ENCODE measurements at places on chromosomes 4 and X.

- no peak for DNase-seq
Observed at GRCh38 chrX:28058901-28059300, 77.7 kb upstream of the DCAF8L1 start.

- no peak for DNase-seq
Observed at GRCh38 chr4:188976644-188977115, 837.4 kb downstream of the TRIML1 start.

GRCh38 chrX:108186811-108187210 is 95.2 kb downstream of the ATG4A start:
- no peak for DNase-seq

GRCh38 chrX:43677993-43678392 is 21.9 kb downstream of the MAOA start:
- no peak for DNase-seq

DNA sequence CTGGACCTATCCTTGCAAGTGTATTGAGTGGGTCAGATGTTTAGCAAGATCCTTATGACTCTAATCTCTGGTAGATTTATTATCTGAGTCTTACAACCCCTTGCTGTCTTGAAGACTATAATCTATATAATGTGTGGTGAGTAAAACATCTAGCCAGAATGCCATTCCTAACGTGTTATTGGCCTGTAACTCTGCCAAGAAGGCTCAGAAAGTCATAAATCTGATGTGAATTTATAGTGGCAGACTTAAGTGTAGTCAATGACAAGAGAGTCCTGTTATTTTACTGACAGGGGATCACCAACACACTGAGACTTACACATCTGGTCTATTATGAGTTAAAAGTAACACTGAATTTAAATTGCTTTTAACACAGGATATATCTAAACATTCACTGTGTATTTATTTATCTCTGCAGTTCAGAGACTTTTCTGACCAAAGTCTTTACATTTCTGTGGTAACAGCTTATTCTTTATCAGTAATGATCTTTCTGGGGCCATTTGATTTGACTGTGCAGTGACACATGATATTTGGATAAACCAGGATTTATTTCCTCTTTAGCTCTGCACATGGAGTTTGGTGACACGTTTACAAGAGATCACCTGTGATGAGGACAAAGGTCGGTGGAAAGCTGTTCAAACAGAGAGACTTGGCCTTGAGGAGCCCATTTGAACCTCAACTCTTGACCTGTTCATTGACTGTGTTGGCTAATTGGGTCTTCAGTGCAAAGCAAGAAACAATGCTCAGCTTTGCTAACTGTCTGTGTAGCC is 415.8 kb downstream of the STIM2 start:
- no peak for DNase-seq

DNA sequence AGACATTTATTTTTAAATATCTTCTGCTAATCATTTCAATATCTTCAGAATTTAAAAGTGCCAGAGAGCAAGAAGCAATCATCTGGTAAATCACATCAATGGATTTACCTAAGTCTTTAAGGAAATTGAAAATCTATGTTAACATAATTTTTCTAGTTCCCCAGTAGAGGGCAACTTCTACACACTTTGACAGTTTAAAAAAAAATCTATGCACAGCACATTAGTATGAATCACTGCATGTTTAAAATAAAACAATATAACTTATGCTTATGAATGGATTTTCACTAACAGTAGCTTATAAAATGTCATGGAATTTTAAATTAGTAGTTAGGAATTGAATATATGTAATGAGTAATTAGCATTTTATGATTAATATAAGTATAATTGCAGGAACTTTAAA is 126.5 kb downstream of the REELD1 start:
- no peak for DNase-seq

GRCh38 chr4:77959566-77960338 is 97.1 kb downstream of the MRPL1 start:
- DNase-seq = no peak

- DNase-seq = no peak
Observed at GRCh38 chrX:30735839-30736238, 82.6 kb downstream of the GK start.

- no peak for DNase-seq
Observed at GRCh38 chr4:152935631-152936445, at the start of gene FHDC1. Gene FHDC1, plus strand, starts transcription at chr4:152936323. Its CDS starts 6,735 bp downstream, at chr4:152943058.

- no peak for DNase-seq
Observed at GRCh38 chrX:79182616-79183015, 38.1 kb downstream of the GPR174 start.

Measured in amygdala (tissue), 56 donors.